Hypothalamus (tissue), 51 donors: ENCODE measurements at places on chromosomes 6 and 20.

DNA sequence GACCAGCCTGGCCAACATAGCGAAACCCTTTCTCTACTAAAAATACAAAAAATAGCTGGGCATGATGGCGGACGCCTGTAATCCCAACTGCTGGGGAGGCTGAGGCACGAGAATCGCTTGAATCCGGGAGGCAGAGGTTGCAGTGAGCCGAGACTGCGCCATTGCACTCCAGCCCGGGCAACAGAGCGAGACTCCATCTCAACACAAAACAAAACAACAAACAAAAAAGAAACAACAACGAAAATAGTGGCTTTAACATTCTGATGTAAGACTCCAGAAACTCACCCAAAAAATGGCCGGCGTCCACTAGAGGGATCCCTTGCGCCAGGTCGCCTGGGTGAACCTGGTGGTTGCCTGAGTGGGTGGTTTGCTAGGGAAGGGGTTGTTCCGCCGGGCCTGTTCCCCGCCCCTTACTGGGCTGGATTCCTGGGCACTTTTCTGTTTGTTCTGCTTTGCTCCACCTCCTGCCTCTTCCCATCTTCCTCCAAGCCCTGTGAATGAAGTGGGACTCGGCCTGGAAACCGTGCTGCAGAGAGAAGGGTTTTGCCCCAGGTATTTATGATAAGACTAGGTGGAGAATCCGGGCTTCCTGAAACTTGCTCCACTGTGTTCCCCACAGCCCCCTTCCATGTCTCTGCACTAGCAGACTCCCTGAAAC lies 1.5 kb downstream of the PABPC1L start:
- DNase-seq = no peak

DNA sequence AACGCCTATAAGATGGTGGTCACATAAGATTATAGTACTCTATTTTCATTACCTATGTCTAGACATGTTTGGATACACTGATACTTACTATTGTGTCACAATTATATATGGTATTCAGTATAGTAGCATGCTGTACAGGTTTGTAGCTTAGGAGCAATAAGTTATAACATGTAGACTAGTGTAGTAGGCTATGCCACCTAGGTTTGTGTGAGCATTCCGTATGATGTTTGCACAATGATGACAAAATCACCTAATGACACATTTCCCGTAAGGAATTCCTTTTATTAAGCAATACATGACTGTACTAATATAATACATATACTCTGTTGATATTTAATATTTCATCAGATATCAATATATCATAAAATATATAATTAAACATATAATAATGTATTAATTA lies 540.7 kb downstream of the BMP2 start:
- no peak for DNase-seq

DNA sequence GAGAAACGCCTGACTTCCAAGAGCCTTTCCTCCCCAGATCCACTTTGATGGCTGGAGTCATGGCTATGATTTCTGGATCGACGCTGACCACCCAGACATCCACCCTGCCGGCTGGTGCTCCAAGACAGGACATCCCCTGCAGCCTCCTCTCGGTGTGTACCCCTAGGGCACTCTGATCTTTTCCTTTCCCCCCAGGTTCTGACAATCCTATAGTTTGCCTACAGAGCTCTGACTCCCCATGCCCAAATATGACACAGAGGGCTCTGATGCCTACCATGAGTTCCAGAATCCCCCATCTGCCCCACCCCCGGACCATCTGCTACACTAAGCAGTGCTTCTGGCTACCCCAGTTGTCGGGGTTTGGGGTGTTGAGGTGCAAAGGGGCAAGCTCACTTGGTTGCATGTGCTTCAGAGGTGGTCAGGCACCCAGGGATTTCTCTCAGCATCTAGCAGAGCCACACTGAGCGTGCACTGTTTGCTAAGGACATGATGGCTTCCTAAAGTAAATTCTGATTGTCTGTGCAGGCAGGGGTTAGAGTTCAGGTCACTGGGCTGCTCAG lies 24.0 kb upstream of the SGK2 start:
- DNase-seq = no peak

DNA sequence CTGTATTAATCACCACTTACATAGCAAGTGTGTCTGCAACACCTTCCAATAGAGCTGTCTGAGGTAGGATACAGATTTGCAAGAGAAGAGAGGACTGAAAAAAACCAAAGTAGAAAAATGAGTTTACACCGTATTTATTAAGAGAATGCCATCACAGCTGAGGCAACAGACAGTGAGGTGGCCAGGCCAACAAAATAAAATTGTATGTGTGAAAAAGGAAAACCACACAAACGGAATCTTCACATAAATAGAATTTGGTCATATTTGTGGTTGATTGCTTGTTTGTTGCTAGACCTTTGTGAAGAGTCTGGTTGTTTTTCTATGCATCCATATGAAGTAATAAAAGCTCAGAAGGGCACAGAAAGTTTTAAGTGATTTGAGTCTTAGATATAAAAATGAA lies 157.8 kb upstream of the TSHZ2 start:
- no peak for DNase-seq

GRCh38 chr20:63660622-63661021 lies 2.5 kb downstream of the RTEL1 start:
- no peak for DNase-seq

DNA sequence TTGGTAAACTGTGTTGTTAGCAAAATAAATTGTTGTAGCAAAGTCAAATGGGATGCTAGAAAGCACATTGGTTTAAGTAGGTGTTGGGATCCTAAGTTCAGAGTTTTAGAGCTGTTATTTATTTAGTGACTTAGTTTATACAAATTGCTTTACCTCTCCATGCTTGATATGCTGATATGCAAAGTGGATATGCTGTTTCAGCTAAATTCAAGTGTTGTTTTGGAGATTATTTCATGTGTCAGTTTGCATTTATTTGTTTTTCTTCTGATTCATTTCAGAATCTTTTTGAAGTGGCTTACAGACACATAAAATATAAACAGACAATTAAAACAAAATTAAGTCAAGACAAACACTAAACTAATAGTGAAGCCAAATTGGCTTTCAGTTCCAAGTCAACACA lies 203.5 kb downstream of the ADGRB3 start:
- no peak for DNase-seq

GRCh38 chr6:10633216-10633615 lies 61.2 kb downstream of the C6orf52 start:
- no peak for DNase-seq

GRCh38 chr20:46240065-46240464 lies 68.2 kb downstream of the CDH22 start:
- no peak for DNase-seq

- DNase-seq = no peak
These were observed 57.2 kb upstream of the IRAK1BP1 start for GRCh38 chr6:78810146-78810545.

GRCh38 chr6:118203545-118203944 lies 296.5 kb downstream of the SLC35F1 start:
- no peak for DNase-seq

DNA sequence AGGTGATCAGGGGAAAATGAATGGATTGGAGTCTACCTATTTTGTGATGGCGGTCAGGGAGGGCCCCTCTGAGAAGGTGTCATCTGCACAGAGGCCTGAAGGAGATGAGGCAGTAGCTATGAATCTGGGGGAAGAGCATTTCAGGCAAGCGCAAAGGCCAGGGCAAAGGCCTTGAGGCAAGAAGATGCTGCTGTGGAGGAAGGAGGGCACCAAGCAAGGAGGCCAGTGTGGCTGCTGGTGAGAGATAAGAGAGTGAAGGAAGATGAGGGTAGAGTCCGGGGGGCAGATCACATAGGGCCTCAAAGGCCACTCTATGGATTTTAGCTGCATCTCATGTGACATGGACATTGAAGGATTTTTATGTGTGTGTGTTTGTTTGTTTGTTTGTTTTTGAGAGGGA lies 20.6 kb upstream of the CSNK2A1 start:
- DNase-seq = no peak

GRCh38 chr6:117494283-117494682 lies 11.8 kb downstream of the DCBLD1 start:
- DNase-seq = no peak

- no peak for DNase-seq
These were observed 587 bp downstream of the PDSS2 start for GRCh38 chr6:107458672-107459282.

- DNase-seq = peak; percentile 83
These were observed 40.5 kb downstream of the THBS2 start for GRCh38 chr6:169212897-169213813.

GRCh38 chr6:21046276-21046675 lies 512.0 kb downstream of the CDKAL1 start:
- no peak for DNase-seq

GRCh38 chr20:17571153-17571527 lies 1.3 kb downstream of the DSTN start:
- no peak for DNase-seq

DNA sequence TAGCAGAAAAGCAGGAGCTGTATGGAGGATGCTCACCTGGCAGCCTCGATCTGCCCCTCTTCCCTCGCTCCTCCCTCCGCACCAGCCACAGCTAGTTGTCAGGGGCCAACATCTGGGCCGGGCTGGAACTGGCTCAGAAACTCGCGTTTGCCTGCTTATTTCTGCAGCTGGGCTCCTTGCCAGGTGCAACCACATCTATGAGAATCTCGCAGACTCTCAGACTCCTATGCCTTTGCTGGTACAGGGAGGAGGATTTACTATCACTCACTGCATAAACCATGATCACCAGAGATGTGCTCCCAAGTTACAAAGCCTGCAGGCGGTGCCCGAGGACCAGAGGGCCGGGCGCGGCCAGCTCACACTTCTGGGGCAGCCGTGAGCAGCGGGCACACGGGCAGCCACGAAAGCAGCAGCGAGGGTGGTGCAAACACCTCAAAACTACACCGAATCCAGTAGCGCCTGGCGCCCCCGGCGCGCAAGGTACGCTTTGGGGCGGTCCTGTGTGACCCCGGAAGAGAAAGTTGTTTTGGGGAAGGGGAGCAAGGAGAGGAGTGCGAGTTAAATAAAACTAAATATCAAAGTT lies 577 bp upstream of the LRRC1 start:
- DNase-seq = peak; percentile 77

- no peak for DNase-seq
These were observed 3.1 kb upstream of the PTGIS start for GRCh38 chr20:49570828-49571552.

GRCh38 chr6:113524826-113525225 lies 332.3 kb upstream of the MARCKS start:
- DNase-seq = no peak

GRCh38 chr6:124132256-124132655 lies 328.6 kb downstream of the NKAIN2 start:
- no peak for DNase-seq

DNA sequence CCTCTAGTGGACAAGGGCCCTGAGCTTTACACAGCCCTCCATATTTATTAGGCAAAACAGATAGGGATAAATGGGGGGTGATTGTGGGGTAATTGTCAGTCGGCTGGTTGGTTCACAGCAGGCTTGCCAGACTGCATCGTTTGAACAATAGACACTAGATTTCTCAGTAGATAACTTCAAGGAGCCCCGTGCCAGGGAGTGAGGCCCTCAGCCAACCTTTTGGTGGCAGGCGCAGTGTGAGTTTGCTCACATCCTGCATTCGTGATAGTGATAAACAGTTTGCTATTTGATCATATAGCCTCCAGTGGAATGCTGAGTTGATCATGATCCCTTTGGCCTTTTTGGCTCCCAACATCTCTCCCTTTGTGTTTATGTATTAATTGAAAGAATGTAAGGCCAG lies 3.6 kb upstream of the ABHD12 start:
- no peak for DNase-seq

- DNase-seq = no peak
These were observed 216.4 kb downstream of the DLL1 start for GRCh38 chr6:170074435-170074834.

DNA sequence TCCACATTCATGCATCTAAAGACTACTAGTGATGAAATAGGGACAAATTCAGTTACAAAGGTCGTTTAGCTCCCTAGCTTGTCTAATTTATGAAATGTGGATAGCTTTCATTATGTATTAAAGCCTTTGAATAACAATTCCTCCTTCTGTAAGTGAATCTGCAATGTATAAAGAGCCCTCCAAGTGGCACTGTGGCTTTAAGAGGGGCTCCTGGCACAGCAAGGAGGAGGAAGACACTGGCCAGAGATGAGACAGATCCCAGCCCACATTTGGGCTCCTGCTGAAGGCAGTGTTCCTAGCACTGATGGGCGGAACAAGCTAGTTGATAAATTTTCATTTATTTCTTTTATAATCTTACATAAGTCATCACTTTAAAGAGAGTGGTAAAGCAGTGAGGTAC lies 17.6 kb upstream of the FUCA2 start:
- no peak for DNase-seq

DNA sequence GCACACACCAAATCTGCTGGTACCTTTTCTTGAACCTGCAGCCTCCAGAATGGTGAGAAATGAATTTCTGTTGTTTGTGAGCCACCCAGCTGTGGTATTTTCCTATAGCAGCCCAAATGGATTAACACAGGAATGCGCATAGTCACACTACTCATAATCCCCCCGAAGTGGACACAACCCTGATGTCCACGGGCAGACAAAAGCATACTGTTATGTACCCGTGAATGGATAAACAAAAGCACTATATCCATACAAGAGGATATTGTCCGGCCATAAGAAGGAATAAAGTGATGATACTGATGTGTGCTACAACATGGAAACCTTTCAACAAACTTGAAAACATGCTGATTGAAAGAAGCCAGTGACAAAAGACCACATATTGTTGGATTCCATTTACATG lies 25.1 kb upstream of the RPP40 start:
- no peak for DNase-seq

DNA sequence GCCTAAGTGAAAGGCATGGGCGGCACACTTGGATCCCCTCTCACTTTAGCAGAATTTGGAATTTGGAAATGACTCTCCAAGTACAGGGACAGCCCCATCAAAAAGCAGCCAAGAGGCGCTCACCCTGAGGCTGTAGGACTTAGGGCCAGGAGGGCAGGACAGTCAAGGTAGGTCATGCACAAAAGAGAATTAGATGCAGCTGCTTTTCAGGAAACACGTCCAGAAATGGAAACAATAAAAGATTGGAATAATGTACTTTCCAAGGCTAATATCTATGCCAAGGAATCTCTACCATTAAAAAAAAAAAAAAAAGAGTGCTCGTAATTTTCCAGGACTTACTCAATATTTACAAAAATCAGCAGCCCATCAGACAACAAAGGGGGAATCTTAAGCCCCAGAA lies 19.9 kb downstream of the PREP start:
- DNase-seq = no peak

- DNase-seq = no peak
These were observed 37.2 kb downstream of the SEL1L2 start for GRCh38 chr20:13953227-13953626.

DNA sequence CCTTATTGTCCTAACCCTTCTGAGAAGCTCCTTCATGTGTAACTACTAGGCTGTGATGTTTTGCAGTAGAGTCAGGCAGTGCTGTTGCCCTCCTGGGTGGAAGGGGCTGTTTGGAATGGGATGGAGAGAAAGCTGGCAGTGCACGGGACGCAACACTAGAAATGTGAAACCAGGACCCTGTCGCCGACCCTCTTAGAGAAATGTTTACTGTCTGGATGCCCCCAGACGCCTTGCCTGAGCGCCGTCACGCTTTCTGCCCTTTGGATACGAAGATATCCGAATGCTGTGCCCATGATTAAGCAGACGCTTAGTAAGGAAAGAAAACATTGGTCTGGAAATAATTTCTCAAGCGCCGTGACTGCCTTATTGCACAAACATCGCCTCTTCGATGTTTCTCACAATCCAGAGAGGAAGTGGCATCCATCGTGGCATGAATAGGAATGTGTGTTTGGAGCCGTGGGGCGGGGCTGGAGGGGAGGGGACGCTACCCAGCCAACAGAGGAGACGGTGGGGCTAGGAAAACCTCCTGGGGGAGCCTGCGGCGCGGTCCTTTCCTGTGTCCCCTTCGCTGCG lies 661 bp upstream of the PPP1R14C start:
- no peak for DNase-seq

GRCh38 chr6:35048631-35049083 lies 92.5 kb downstream of the TCP11 start:
- DNase-seq = peak; percentile 31
